ENCODE measurements at places on chromosomes 12 and 14.

DNA sequence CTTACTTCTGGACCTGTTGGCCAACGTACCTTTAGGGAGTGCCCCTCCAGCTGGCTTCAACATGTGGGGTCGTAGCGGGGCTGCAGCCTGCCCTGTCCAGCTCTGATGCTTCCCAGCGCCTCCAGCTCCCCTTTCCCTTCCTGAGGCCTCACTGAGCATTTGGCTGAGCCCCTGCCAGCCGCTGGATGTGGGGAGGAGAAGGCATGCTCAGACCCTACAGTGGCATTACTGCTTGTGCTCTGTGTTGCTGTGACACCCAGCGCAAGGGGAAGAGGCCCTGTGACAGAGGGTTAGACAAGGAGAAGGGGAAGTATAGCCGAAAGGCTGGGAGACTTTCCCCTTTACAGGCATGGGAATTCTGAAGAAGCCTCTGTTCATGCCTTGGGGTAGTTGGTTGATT is 145.9 kb downstream of the PRKCH start:
- no peak for DNase-seq

DNA sequence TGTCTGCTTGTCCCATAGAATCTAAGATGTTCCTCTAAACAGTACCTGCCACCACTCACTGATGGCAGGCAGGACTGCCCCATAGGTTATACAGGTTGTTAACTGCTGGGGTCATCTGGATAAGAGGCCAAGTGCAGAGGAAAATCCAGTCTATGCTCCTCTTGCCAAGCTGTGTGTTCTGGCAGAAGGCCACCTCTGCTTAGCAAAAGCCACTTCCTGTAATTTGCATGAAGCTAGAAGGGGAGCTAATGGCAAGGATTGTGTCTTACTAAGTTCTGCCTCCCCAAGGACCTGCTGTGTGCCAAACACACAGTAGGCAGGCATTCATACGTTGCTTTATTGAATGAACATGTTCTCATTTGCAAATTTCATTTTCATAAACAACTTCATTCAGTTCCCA is 445.4 kb downstream of the BCL11B start:
- DNase-seq, result no peak

DNA sequence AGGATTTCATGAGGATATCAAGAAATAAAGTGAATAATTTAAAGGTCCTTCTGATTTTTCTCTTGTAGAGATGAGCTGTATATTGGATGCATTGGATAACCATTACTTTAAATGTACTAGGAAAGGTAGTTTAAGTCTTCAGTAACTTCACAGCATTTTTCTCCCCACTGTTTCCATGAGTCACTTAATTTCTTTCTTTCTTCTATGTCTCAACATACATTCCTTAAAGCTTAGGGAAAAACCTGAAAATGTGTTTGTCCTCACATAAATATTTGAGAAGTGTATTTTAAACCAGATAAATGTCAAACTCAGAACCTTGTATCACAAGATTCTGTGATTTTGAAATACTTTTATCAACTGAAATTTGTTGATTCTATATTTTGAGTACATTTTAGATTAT is 1970.2 kb upstream of the FLRT2 start:
- DNase-seq, result no peak

- no peak for DNase-seq
Measured at GRCh38 chr14:100303179-100303578, 3.1 kb downstream of the SLC25A29 start.

DNA sequence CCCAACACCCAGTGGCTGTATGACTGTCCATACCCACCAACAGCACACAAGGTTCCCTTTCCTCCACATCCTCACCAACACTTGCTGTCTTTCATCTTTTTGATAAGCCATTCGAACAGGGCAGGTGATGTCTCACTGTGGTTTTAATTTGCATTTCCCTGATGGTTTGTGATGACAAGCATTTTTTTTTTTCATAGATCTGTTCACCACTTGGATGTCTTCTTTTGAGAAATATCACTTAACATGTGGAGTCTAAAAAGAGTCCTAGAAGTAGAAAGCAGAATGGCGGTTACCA is 198.1 kb upstream of the DIO3 start:
- no peak for DNase-seq

DNA sequence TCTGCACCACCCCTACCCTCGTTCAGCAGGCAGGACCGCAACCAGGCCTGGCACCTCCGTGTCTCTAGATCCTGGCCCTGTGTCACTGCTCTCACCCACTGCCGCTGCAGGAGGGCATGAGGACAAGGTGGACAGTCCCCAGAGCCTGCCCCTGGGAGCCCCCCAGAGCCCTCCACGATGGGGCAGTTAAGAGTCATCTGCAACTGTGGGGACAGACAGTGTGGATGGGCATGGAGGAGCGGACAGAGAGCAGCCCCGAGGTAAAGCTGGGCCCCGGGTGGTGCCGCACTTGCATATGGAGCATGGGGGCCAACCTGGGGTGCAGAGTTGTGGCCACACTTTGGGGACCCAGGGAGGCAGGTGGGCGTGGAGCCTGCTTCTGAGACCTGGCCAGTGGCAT is 905.1 kb upstream of the USP15 start:
- no peak for DNase-seq

DNA sequence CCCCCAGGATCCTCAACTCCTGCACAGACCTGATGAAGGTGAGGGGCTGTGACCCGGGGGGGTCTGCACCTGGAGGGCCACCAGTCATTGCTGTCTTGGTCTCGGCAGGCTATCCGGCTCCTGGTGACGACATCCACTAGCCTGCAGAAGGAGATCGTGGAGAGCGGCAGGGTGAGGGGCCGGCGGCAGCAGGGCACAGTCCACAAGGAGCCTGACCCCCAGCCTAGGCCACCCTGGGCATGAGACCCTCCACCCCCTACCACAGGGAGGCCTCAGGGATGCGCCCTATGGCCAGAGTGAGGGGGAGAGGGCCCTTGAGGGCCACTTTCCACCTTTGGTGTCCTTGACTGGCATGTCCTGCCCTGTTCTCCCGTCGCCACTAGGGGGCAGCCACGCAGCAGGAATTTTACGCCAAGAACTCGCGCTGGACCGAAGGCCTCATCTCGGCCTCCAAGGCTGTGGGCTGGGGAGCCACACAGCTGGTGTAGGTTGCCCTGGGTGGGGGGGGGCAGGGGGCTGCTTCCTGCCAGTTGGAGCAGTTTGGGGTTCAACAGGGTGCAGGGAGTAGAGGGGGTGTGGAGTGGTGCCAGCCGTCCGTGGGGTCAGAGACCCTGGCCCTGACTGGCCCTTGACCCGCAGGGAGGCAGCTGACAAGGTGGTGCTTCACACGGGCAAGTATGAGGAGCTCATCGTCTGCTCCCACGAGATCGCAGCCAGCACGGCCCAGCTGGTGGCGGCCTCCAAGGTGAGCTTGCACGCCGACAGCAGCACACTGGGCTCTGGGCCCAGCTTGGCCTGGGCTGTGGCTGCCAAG is 25.0 kb downstream of the HIP1R start:
- no peak for DNase-seq

GRCh38 chr14:21714318-21714929 is 40.8 kb upstream of the OR4E1 start:
- DNase-seq, result no peak

DNA sequence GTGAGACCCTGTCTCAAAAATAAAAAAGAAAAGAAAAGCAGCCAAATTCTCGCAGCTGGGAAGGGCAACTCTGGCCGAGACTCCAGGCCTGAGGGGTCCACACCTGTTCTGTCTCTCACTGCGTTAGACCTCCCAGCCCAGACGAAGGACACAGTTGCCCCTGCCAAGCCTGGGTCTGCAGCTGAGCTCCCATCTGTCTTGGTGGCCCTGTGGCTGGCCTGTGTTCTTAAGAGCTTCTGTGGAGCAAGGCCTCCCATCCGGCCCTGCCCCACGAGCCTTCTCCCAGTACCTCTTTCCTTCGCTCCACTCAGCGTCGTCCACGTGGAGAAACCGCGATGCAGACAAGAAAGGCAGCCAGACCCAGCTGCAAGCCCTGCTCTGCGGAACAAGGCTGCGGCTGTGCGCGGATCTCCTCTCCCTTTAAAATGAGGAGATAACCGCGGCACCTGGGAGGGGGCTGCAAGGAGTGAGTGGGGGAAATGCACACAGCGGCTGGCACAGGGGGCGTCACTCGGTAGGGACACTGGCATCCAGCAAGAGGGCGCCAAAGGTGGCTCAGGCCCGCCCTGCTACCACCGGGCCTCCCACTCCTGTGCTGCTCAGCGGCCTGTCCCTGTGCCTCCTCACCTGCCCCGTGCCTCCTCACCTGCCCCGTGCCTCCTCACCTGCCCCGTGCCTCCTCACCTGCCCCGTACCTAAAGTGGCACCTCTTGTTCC is 42.4 kb downstream of the LRRC74A start:
- no peak for DNase-seq

DNA sequence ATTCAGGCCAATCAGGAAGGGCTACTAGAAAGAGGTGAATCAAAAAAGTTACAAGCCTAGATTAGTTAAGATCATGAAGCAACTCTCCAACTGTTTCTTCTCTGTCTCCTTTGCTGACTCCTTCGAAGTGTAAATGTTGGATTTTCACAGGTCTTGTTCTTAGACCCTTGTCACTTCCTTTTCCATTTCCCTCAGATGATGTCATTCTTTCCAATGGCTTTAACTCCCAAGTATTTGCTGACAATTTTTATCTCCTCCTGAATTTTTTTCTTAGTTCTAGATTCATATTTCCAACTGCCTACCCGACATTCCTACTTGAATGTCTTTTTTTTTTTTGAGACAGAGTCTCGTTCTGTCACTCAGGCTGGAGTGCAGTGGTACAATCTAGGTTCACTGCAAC is 10.8 kb downstream of the GAS2L3 start:
- no peak for DNase-seq

DNA sequence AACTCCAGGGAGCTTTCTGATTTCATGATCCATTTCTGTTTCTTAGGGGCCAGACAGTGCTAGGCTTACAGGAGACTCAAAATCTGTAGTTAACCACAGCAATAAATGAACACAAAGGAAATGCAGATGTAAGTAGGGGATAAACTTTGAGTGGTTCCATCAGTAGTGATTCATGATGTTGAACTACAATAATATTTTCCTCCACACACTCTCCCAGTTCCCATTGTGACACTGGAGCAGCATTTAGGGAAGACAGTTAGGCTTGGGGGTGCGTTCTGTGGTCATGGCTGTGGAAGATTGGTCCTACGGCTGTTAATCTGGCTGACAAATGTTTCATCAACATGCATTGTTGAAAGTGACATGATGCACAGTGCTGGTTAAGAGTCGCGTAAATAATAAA is 66.9 kb downstream of the HMGA2 start:
- no peak for DNase-seq

GRCh38 chr12:131873293-131873692 is 21.1 kb upstream of the ULK1 start:
- DNase-seq, result no peak

GRCh38 chr14:25055992-25056687 is 6.2 kb upstream of the STXBP6 start:
- no peak for DNase-seq

- DNase-seq, result no peak
Measured at GRCh38 chr12:116354950-116355783, 77.7 kb upstream of the MED13L start.

GRCh38 chr12:62767946-62768345 is 167.0 kb downstream of the PPM1H start:
- DNase-seq, result no peak

DNA sequence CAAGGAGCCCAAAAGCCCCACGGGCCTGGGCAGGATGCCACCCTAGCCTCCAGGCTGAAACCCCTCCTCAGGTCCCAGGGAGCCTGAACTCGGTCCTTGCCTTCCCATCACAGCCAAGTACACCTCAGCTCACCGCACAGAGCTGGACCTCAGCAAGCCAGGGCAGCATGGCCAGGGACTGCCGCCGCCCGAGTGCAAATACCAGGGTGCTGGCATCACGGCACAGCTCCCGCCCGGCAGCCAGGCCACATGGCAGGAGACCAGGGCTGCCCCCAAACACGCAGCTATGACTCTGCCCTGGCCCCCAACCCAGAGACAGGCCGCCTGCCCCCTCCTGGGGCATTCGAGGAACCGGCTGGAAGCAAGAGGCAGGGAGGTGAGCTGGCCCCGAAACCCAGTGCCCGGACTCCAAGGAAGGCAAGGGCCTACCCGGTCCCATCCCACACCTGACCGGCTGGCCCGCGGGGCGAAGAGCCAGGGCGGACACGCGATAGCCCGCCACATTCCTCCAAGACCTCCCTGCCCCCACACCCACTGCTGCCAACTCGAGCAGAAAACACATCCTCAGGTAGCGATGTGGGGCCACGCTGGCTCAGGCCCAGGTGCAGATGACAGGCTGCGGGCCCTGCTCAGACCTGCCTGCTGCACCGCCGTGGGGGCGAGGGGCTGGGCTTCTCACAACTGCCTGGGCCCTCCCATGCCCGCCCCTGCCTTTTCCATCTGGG is 2.7 kb downstream of the JAG2 start:
- DNase-seq, result no peak

- no peak for DNase-seq
Measured at GRCh38 chr14:75619548-75619947, 41.1 kb downstream of the ERG28 start.

DNA sequence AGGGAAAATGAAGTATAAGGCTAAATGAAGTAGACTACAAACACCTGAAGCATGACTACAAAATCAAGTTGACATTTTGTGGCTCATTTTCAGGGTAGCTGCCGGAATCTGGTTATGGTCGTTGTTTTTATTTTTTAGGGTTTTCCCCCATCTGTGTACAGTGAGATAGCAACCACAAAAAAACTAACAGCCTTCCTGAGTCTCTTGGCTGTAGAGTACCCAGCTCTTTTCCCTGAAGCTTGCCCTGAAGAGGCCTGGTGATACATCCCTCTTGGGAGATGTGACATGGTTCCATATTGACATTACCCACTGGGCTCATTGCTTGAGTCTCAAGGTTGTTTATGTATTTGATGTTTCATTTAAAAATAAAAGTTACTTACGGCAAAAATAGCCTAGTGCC is 424.0 kb downstream of the ZFP36L1 start:
- no peak for DNase-seq

- no peak for DNase-seq
Measured at GRCh38 chr12:59808317-59808910, 212.6 kb downstream of the SLC16A7 start.

GRCh38 chr12:93363841-93364297 is 13.9 kb upstream of the NUDT4 start:
- DNase-seq, result no peak

GRCh38 chr14:67856827-67857226 is 37.2 kb downstream of the RAD51B start:
- no peak for DNase-seq

GRCh38 chr12:27969624-27970400 is 2.7 kb downstream of the PTHLH start:
- DNase-seq, result no peak

DNA sequence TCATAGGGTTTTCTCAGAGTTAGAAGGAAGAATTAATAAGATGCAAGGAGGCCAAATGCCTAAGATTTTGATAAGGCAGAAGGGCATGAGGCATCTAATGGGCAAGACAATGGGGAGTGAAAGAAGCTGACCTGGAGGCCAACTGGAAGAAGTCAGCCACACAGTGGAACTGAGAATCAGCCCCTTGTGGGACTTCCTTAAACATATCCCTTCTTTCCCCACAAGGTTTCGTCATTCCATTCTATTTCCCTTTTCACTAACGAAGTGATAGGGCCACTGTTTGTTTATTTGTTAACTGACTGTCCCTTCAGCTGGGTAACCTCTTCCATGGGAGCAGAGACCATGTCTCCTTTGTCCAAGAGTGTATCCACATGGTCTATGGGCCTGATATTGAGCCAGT is 86.2 kb downstream of the HELB start:
- no peak for DNase-seq
